Large intestine (tissue), 12 donors: ENCODE measurements at places on chromosomes 12 and 14. TPM values are rescaled to one million over a fixed set of nuclear protein-coding genes. Genes with fewer than 3 reads are reported as not detected.
A peak's percentile ranks its signal among the peaks of the same experiment; 100 is the strongest.

The CFL2 gene
- polyA plus RNA-seq = 49.7 TPM

DNA sequence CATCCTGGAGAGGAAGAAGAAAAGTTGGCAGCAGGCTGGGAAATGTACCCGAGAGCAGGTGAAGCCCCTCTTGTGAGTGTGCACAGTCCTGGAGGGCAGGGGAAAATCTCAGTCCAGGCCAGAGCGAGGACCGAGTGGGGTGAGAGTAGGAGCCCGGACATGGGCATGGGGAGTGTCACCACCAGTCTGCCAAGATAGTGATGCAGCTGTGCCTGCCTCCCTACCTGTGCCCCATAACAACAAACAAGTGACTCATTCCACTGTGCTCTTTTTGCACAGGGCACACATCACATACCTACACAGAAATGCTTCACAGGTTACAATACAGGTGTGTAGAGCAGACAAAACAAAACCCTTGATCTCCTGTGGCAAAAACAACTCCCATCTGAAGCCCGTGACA, 205.9 kb upstream of the PELI2 start:
- no peak overlapping the region for H3K4me3 ChIP-seq
- no peak for DNase-seq
- H3K36me3 ChIP-seq = no peaks in the 10 kb centered on the region

The AQP6 gene
- polyA plus RNA-seq = 0.49 TPM

GRCh38 chr12:6157482-6157881, 33.0 kb upstream of the VWF start:
- H3K4me3 ChIP-seq = no peak overlapping the region
- no peaks in the 10 kb centered on the region for H3K36me3 ChIP-seq
- no peak overlapping the region for H3K27ac ChIP-seq
- peaks cover 11% of the 10 kb centered on the region for H3K4me1 ChIP-seq
- DNase-seq = no peak

The VRTN gene
- 0.69 TPM for polyA plus RNA-seq

- peaks cover 35% of the 10 kb centered on the region for H3K4me1 ChIP-seq
- peak overlapping the region; percentile 78 for H3K4me3 ChIP-seq
- no peaks in the 10 kb centered on the region for H3K27me3 ChIP-seq
- peak; percentile 60 for DNase-seq
Measured at GRCh38 chr14:35400648-35401421, 3.7 kb downstream of the NFKBIA start.
